ENCODE measurements at places on chromosomes 7 and 10.

DNA sequence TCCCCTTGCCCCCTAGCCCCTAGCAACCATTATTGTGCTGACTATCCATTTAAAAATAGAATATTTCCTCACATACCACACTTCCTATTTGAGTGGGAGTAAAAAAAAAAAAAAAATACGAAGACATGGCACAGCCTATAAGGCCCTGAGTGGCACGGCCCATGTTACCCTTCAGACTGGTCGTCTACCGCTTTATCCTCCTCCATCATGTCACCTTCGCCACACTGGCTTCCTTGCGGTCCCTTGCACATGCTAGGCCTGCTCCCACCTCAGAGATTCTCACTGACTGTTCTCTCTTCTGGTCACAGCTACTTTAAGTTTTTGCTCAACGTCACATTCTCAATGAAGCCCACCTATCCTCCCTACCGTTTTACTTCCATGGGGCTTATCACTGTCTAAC lies 130.3 kb downstream of the ATE1 start:
- DNase-seq = no peak

GRCh38 chr7:116977172-116977571 lies 23.9 kb downstream of the ST7 start:
- DNase-seq = no peak

DNA sequence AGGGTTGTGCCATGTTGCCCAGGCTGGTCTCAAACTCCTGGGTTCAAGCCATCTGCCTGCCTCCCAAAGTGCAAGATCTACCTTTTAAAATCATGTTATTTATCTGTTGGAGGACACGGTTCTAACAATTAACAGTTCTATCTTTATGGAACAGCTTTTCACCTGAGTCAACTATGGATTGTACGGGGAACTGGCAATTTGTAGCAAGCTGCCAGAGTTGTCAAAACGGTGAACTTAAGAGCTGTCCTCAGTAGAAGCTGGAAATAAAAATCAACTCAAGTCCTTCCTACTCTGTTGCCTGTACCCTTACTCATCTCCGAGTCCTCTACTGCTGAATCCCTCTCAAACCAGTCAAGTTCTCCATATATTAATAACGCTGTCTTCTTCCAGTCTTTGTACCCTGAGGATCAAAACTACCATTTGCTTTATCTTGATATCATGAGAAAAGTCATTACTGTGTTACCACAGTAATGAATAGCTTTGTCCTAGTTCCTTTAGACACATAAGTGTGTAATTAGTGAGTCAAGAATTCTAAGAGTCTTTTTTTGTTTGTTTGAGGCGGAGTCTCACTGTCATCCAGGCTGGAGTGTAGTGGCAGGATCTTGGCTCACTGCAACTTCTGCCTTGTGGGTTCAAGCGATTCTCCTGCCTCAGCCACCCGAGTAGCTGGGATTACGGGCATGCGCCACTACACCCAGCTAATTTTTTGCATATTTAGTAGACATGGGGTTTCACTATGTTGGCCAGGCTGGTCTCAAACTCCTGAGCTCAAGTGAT lies 28.2 kb downstream of the HBP1 start:
- DNase-seq = no peak

- no peak for DNase-seq
Observed at GRCh38 chr7:128435327-128435686, 20.4 kb upstream of the HILPDA start.

- DNase-seq = no peak
Observed at GRCh38 chr7:81924494-81924893, 154.6 kb upstream of the HGF start.

DNA sequence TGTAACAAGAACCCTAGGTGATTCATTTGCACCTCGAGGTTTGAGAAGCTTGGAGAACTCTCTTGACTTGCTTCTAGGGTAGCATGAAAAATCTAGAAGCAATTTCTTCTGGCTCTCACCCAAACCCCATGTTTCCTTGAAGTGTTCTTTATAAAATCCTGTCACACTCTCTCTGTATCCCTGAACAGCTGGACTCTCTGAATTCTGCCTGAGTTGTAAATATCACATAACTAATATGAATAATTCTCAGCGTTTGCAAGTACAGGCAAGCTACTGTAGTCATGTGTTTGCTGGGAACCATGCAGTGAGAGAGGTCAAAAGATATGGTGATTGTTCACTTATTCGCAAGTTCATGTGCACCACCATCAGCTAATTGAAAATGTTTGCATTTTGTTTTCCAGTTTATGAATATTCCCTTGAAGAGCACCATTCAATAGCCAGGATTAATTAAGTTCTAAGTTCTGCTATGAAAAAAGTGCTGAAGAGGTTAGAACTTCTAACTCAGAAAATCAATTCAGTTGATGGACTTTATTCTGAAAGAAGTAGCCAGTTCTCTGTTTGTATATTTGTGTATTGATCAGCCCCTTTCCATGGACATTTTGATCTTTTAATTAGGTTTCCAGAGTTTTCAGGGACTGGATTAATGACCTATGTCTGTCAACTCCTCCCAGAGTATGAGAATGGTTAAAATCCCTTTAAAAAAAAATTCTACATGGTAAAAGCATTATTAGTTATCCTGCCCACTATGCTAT lies 243.0 kb downstream of the PLXDC2 start:
- no peak for DNase-seq

DNA sequence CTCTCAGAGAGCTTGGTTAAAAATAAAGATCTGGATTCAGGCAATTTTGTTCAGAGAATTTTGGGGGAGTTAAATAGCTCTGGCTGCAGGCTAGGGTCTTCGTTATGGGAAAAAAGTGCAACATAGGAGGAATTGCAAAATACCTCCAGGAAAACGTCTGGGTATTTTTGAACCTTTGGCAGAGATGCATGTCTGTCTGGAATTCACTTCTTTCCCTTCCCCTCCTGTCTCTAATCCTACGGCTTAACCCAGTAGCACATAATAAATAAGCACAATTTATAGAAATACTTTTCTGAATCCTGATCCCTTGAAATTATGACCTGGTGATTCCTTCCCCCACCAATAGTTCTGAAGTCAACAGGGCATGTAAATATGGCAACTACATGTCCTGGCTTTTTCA lies 19.3 kb upstream of the NUP205 start:
- DNase-seq = no peak

GRCh38 chr7:91436655-91437054 lies 172.4 kb downstream of the FZD1 start:
- no peak for DNase-seq

DNA sequence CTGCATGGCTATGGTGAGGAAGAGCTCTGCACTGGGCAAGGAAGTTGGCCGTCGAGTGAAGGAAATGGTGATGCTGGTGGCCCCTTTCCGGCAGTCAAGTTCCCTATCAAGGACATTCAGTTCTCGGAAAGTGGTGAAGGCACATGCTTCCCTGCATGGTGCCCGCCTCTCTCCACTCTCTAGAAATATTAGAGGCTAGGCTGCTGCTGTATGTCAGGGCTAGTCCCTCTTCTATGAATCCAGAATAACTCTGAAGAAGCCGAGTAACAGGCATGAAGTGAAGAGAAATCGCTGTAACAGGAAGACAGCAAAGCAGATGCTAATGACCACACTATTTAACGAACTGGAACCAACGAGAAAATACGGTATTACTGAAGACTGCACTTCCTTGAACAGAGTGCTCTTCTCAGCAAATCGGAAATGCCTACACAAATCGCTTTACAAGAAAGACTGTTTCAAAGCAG lies 5.4 kb downstream of the IDI1 start:
- no peak for DNase-seq

DNA sequence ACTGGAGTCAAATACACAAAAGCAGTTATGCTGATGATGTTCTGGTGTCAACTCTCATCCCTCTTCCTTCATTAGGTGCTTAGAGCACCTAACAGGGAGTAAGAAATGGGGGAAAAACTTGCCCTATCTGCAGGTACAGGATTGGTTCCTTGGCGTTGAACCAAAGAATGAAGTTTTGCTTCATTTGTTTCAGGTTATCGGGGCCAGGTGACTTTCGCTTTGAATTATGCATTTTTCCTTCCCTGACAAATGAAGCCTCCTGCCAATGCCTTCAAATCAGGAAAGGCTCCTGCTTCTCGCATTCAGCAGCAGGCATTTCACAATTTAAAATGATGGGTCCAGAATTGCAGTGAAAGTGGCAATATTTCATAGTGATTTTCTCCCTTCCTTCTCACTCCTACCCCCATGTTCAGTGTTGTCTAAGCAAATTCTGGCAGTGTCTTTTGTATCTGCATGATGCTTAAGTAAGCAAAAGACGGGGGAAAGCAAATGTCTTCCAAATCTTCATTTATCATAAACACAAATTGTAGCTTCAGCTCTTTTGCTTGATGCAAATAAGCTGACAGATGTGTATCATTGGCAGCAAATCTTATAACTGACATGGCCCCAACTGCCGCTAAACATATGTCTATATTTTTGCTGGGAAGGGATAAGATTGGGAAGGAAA lies 29.4 kb downstream of the DNAJB9 start:
- DNase-seq = no peak

- DNase-seq = no peak
Observed at GRCh38 chr7:15042285-15043065, 139.9 kb upstream of the DGKB start.

DNA sequence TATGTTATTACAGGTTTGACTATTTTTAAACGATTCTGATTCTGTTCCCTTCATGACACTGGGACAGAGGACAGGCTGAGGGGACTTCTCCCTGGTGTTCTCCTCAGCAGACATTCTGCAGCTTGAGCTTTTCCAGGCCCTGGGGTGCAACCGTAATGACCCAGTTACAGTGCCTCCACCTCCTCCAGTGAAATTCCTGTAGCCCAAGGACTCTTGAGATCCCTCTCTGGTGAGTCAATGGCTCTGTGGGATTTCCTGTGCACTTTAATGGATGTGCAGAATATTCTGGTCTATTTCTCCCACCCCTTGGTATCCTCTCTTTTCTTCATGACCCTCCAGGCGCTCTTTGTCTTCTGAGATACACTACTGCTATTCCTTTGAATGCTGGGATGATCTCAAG lies 319.3 kb downstream of the INHBA start:
- DNase-seq = no peak

- no peak for DNase-seq
Observed at GRCh38 chr7:156614434-156615264, 25.9 kb upstream of the RNF32 start.

GRCh38 chr7:134058980-134059379 lies 68.2 kb upstream of the LRGUK start:
- no peak for DNase-seq

- DNase-seq = no peak
Observed at GRCh38 chr10:48964038-48964437, 24.4 kb upstream of the LRRC18 start.

DNA sequence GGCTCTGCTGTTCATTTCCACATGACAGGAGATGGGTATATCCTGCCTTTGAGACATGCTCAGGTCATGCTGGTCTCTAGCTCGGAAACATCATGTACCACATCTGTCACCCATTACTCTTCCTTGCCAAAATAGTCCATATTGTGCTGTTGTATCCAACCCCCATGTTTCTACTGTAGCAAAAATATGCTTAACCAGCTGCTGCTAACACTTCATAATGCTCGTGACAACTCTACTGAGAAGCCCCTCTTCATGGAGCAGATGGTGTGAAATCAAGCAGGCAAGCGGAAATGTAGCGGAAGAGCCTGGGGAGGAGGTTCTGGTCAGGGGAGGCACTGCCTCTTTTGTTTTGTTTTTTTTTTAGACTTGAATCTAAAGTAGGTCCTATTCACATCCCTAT lies 82.9 kb downstream of the NPY start:
- DNase-seq = no peak

- peak; percentile 48 for DNase-seq
Observed at GRCh38 chr10:70816220-70816894, 609 bp downstream of the SGPL1 start.

DNA sequence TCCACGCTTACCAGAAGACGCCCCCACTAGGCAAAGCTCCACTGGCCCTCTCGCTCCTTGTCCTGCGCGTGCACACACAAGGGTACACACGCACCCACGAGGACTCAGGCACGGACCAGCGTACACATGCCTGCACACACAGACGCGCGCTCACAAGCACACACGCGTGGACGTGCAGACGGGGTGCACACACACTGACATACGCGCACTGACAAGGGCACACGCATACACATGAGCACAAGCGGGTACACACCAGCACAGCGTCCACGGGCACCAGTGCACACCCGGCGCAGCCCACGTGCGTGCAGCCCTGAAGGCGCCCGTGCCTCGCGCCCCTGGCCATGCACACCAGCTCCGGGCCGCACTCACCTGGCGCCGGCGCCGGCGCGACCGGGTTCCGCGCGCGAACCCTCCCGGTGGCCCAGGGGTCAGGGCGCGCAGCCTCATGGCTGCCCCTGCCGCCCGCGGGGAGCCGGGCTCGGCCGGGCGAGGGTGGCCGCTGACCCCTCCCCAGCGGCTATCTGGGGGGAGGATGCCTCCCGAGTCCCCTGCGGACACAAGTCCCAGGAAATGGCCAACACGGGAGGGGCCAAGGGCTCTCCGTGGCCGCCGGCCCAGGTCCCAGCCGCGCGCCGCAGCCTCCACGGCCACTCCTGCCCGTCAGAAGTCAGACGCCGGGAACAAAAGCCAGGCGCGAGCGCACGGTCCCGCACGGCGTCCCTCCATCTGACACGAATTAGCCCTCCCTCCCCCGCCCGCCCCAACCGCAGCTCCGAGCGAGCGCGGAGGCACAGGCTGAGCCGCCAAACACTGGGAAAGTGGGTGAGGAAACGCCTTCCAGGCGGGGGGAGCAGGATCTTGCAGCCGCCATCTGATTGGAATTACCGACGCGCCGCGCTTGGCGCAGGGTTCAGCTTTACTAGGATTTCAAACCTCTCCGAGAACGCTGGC lies 45.0 kb downstream of the TNS3 start:
- no peak for DNase-seq

- no peak for DNase-seq
Observed at GRCh38 chr10:110803239-110803749, 68.4 kb upstream of the PDCD4 start.

DNA sequence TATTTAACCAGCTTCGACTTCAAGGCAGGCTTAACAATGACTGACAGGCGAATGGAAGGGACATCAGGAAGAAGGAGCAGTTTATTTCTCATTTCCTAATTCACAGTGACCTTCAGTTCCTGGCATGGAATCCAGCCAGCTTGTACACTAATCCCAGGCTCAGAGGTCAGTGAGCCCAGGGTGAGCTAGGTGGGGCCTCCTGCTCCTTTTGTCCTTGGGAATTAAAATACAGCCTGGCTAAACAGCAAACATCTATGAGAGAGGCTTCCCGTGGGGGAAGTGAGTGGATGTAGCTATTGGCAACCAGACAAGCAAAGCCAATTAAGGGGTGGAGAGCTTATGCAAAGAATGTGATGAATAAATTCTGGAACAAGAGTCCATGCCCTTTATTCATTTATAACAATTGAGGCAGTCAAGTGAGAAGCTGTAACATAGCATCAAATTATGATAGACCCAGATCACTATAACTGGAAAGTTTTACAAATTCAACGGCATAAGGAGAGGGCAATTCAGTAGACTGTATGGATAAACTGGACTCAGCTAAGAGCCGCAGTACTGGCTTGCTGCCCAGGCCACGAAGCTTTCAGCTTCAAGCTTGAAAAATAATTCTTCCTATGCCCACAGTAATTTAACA lies 57.1 kb downstream of the STK17A start:
- DNase-seq = no peak
